Suppressor macrophage treated with lipopolysaccharide for 4 hours (primary cell): ENCODE measurements at places on chromosomes 5 and 9.

- no peak for DNase-seq
These were observed 330.7 kb downstream of the LRRC70 start for GRCh38 chr5:62909326-62909725.

DNA sequence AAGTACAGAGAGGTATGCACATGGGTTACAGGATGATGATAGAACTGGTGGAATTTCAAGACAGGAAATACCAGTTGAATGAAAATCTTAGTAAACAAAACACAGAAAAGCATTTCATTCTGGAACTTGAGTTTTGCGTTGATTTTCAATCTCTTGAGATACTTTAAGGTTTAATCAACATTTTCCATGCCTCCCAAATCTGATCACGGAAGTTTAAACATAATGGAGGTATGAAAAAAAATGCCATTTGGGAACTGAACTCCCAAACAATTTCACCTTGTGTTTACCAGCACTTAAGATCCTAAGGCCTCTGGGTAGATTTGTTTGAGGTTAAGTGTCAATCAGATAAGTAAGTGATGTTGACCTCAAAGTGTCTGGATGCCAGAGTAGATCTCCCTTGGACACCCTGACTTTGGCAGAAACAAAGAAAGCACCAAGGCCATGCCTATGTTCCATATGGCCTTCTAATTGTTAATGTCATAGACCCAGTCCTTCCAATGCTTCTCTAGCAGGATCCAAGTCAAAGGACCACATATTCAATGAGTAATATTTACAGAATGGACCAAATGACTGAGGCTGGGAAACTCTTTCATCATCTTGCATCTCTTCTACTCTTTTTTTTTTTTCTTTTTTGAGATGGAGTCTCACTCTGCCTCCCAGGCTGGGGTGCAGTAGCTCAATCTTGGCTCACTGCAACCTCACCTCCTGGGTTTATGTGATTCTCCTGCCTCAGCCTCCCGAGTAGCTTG, 216.9 kb downstream of the ARRDC3 start:
- DNase-seq, result no peak

- DNase-seq, result peak; percentile 63
These were observed 109.0 kb downstream of the DPYSL3 start for GRCh38 chr5:147400881-147401280.

DNA sequence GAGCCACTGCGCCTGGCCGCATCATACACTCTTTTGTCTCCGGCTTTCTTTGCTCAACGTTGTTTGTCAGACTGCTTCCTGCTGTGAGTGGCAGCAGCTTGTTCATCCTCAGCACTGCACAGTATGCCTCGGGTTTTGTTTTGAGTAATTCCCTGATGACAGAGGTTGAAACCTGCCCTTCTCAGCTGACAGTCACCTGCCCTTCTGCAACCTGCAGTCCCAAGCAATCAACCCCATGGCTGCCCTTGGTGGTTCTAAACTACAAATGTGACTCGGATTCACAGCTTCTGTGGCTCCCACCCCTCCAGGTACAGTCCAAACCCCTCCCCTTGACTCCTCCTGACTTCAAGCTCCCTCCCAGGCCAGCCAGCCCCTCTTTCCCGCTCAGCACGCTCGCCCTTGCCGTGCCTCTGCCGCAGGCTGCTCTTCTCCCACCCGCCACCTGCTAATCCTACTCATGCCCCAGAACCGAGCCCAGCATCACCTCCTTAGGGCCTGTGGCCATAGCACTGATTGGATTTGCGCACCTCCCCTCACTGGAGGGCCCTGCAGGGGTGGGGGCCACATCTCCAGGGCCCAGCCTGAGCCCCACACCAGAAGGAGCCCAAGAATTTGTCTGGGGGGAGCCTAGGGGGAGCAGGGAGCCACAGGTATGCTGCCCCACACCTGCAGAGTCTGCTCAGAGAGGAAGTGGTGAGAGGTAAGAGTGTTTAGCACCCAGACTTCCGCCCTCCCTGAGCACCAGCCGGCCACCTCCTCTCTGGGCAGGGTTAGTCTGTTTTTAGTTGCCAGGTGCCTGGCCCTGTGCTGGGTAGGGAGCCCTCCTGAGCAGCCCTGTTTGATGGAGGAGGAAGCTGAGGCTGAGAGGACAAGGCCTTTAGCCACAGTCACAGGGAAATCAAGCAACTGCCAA, 10.1 kb downstream of the EEIG1 start:
- DNase-seq, result no peak

DNA sequence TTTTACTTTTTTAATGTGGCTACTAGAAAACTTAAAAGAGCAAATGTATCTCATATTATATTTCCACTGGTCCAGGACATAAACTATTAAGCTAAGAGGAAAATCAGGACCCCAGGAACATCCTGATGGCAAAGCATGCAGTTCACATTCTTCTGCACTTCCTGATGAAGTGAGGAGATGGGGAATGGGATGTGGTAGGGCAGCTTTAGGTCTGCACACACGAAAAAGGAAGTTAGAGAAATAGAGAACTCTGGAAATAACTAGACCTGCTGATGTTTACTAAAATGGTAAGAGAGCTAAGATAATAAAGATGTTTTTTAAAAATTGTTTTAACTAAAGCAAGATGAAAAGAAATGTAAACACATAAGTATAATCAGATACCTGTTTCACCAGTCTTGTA, 39.7 kb upstream of the NIPBL start:
- DNase-seq, result peak; percentile 27

GRCh38 chr5:164352695-164353094, 847.3 kb downstream of the MAT2B start:
- no peak for DNase-seq

- DNase-seq, result no peak
These were observed 807.4 kb downstream of the MAT2B start for GRCh38 chr5:164312801-164313200.

DNA sequence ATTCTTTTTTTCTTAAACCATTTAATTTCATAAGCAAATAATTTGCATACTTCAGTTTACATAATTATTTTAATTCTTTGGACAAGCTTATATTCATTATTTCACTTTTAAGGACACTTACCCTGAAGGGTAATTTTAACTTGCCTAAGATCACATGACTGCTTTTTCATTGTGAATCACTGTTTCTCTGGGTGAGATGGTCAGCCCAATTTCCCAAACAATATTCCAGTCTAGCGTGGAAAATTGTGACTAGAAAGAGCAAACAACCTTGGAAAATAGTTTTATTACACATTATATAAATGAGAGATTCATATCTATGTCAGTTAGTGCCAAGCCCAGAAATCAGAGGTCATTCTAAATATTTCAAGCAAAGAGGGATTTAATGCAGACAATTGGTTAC, 21.4 kb upstream of the JAKMIP2 start:
- DNase-seq, result no peak

- DNase-seq, result no peak
These were observed 283.9 kb downstream of the PJA2 start for GRCh38 chr5:109125755-109126429.

DNA sequence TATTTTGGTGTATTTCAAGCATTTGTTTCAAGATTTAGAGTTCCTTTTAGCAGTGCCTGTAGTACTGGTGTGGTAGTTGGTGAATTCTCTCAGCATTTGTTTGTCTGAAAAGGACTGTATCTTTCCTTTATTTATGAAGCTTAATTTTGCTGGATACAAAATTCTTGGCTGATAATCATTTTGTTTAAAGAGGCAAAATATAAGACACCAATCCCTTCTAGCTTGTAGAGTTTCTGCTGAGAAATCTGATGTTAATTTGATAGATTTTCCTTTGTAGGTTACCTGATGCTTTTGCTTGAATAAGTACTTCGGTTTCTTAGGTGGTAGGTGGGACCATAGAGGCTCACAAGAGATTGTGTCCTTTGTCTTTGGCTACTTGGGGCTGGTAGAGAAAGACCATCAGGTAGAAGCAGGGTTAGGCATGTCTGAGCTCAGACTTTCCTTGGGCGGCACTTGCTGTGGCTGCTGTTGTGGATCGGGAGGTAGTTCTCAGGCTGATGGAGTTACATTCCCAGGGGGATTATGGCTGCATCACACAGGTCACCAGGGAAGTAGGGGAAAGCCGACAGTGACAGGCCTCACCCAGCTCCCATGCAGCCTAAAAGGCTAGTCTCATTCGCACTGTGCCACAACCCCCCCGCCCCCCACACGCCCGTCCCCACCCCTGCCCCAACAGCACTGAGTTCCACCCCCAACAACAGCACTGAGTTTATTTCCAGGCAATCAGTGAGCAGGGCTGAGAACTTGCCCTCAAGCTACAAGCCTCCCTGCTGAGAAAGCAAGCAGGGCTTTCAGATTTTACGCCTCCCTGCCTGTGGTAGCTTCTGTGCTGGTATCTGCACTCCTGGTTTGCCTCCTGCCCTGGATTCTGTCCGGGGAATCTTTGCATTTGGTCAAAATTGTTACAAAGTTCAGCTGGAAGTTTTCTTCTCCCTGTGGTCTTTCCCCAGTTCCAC, 127.1 kb upstream of the GLRA1 start:
- no peak for DNase-seq

DNA sequence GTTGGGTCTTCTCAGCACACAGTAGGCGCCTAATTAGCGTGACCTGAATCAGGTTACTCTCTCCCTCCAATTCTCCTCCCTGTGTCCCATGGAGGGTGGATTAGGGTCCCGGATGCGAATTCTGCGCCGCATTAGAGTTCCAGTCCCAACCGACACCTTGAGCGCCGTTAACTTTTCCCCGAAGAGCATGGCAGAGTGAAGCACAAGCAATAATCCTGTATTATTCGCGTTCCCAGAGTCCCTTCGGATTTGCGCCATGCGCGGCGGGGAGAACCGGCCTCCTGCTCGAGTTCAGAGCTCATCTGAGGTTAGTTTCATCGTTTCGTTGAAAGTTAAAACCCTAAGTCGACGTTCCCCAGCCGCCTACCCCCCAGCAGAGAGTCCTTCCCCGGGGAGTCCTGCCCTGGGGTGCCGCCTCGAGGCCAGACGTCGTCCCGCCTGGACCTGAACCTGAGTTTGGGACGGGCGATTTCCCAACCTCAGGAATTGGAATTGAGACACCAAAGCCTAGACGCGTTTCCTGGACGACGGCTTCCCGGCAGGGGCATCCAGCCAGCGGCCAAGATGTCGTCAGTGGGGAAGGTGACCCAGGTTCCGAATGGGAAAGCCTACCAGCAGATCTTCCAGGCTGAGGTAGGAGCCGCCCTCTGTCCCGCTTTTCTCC, at the start of gene CCDC180:
CCDC180 (plus strand) TSS at position 160 of the 664 bp plus-strand sequence; CDS start at position 565, 405 bp downstream.
- DNase-seq, result no peak

- no peak for DNase-seq
These were observed 9.3 kb downstream of the PRLR start for GRCh38 chr5:35220967-35221366.

- DNase-seq, result no peak
These were observed 15.8 kb upstream of the FABP6 start for GRCh38 chr5:160213537-160213936.

DNA sequence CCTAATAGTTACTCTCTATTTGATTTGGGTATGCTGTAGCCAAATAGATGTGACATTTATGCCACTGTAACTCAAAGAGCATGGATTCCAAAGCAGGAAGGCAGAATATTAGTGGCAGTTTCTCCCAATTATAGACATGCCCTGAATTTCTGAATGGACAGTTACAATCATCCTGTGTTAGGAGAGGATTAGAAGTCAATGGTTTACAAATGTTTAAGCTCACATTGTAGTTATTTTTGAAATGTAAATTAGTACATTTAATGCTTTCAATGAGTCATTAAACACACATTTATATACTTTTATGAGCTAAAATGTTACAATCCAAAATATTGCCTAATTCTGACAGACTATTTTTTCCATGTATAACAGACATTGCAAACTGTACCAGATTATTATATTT, 62.3 kb upstream of the CDH18 start:
- DNase-seq, result no peak

DNA sequence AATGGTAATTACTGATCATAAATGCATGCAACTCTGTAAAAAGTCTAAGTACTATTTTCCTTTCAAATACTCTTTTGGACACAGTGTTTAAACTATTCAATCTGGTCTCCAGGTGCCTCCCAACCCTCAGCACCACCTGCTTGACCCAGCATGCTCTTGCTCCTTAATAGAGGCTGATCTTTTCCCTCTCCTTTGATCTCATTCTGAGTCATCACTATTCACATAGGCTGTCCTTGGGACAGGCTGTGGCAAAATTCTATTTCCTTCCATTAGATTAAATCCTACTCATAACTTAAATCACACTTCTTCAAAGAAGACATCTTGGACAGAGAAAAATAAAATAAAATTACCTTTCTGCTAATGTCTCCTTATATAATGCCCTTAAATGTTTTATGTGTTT, 199.4 kb upstream of the ST8SIA4 start:
- no peak for DNase-seq

DNA sequence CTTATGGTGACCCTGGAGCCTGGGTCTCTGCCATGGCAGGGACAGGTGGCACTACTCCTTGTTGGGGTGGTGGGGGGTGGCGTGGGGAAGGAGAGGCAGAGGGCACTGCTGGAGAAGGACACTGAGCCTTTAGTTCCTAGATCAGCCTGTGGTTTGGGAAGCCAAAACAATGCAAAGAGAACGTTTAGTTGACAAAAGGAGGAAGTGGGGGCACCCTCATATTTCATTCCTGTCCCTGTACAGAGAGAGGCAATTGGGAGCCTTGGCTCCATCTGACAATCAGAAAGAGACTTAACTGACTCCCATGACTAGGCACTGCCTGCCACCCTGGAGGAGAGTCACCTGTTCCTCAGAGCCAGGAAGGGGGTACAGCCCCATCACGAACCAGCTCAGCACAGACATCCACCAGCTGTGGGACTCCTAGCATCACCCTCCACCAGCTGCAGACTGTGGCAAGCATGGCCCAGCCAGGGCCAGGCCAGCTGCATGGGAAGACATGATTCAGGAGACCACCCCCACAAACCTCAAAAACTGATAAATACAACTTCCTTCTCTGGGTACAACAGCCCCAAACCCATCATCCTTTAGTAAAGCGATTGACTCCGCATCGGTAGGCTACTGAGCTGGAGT, 257.5 kb downstream of the HSPA4 start:
- DNase-seq, result no peak

- DNase-seq, result no peak
These were observed 51.9 kb downstream of the COL27A1 start for GRCh38 chr9:114207034-114207810.

DNA sequence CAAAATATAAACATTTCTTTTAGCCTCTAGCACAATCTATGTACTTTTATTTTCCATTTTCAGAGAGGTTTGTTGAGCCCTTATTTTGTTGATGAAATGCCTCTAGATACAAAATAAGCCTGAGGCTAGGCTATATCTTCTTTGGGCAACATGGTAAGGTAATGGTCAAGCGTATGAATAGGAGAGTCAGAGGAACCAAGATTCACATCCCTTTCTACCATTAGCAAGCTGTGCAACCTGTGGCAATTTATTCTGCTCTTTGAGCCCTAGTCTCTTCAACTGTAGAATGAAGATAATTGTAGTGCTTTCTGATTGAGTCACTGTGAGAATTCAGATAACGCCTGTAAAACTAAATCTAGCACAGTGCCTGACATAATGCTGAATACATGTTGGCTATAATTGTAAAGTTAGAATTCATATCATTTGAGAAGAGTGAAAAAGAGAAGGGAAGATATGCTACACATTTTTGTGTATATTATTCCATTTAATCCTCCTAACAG, 412.5 kb downstream of the CCDC171 start:
- no peak for DNase-seq

- DNase-seq, result no peak
These were observed 730 bp downstream of the WWC1 start for GRCh38 chr5:168291964-168292785.
